GM23338 (cell line): ENCODE measurements at places on chromosomes 6 and 20. TPM values are rescaled to one million over a fixed set of nuclear protein-coding genes. Genes with fewer than 3 reads are reported as not detected.

The MACROD2 gene
- 2.0 and 2.8 TPM in 2 replicates for total RNA-seq

GRCh38 chr6:85422996-85423395, 26.9 kb upstream of the NT5E start:
- DNase-seq: no peak

GRCh38 chr6:144319211-144319610, 34.1 kb downstream of the UTRN start:
- no peak for DNase-seq

DNA sequence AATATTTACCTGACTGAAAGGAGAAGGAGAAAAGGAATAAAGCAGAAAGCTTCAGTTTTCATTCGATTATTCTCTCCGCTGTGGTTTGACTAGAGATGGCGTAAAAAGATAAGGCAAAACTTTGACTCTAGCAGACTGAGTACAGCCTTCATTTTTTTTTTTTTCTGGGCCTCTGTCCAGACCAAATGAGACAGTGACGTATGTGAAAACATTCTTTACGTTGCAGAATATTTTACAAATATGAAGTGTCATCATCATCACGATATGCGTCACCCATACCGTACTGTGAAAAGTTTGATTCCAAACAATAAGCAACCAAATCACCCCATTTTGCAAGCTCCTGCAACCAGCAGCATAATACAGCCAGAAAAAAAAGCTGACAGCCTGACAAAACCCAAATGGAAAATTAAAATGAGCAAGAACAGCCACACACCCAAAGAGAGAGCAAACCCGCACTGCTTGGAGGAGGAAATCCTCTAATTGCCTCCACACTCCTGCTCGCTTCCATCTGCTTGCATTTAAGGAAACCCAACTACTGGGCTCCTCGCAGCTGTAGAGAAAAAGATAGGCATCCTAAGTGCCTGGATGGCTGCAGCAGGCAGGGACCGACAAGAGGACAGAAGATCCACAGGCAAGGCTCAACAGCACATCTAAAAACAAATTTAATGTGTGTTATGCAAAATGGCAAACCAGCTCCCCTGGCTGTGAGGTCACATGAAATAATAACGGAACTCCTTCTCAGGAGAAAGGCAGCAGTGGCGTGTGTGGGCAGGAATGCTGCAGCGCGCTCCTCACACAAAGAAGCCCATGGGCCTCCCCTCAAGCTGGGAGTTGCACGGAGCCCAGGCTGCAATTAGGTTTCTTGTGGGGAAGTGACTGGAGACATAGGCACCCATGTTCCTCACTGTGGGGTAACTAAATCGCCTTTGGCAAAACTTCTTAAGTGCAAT, 113.1 kb downstream of the FYN start:
- DNase-seq: peak; percentile 36

GRCh38 chr20:42688576-42688975, 501.1 kb downstream of the PTPRT start:
- no peak for DNase-seq

GRCh38 chr20:63072231-63072791, 65.5 kb upstream of the BHLHE23 start:
- peak; percentile 49 for DNase-seq

GRCh38 chr6:150409576-150410066, 40.8 kb downstream of the IYD start:
- no peak for DNase-seq

- no peak for DNase-seq
Measured at GRCh38 chr6:119174879-119175817, 96.7 kb upstream of the FAM184A start.

- no peak for DNase-seq
Measured at GRCh38 chr6:52183131-52183713, 3.0 kb upstream of the IL17A start.

The FAM50B gene
- total RNA-seq: 4.3 and 4.4 TPM in 2 replicates

DNA sequence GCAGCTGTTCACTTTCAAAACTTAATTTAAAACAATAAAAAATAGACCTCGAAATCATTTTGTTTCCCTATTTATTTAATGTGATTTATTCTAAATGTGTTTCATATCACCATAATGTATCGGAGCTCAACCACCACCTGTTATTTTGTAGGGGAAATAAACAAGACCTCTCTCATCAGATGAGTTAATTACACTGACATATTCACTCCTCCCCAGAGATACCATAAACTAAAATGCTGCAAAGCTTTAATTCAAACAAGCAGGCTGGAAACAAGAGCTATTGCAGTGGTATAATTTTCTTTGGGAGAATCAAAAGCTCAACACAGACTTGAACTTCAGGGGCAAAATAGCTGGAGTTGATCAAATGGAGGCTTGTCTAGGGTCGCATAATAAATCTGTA, 303.5 kb upstream of the TSHZ2 start:
- DNase-seq: no peak

The TIAM2 gene
- total RNA-seq: 24.4 and 27.8 TPM in 2 replicates

DNA sequence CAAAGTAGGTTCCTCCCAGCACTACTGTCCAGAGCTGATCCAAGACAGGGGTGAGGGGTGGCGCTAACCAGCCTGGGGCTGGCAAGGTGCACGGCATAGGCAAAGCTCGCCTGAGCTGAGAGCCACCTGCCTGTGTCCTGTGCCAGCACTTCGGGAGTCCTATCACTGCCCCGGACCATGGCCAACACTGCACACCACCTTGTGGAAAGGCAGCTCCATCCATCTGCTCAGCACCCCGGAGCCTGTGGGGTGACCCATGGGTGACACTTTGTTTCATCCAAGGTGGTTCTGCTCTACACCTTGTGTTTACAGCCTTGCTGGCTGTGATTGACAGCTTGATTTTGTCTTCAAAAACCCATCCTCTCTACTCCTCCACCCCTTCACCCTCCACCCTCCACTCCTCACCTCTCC, 32.9 kb upstream of the GATA5 start:
- DNase-seq: no peak

DNA sequence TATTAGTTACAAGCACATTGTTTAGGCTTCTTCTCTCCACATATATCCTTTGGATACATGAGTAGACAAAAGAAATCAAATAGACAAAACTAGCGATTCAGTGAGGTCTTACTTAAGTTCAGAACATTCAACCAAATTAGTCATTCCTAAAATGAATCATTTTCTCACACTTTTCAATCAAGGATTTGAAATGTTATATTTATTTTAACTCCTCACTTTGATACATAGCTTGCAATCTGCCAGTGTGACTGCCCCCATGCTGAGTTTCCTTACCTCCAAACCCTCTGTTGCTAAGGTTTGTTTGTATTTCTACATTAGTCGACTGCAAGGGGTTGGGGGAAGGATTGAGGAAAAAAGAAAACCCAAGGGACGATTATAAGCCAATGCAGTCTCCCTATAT, 3.5 kb upstream of the MOXD1 start:
- DNase-seq: peak; percentile 38

DNA sequence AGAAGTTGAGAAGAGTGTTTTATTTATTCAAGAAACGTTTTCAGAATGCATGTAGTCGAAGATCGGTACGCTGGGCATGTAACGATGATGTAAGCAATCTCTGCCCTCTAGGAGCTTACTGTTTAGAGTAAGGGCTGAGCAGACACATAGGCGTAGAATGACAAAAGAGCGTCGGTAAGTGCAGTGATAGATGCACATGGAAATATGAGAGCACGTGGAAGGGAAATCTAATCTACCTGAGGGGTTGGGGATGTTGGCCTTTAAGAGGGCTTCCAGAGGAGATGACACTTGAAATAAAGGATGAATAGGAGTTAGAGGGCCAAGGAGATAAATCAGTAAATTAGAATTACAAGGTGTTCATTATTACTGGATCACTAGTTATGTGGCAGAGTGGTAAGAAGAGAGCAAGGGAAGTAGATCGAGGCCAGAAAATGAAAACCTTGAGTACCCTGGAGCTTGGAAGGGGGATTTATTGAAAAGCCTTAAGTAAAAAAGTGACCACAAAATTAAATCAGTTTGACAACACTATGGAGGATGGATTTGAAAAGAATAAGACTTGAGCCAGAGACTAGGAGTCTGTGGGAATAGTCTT, 782 bp downstream of the TRMT11 start:
- peak; percentile 28 for DNase-seq

The CAP2 gene
- total RNA-seq: 6.7 and 9.4 TPM in 2 replicates

DNA sequence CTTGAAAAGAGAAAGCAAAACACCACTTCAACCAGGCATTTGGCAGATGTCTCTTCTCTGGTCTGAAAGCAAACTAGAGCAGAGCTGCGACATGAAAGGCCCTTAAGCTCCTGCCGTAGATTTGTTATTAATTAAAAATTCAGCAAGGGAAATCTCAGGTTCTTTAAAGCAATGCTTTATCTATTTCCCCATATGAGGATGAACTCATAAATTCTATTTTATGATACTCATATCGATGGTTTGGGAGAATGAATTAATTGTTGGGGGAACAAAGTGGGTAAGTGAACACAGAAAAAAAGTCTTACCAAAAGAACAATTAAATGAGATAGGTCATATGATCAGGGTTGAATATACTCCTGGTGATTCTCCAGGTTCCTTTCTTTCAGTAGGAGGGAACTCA, 464.7 kb upstream of the SLC35B3 start:
- no peak for DNase-seq

GRCh38 chr6:13165502-13166172, 162.7 kb downstream of the TBC1D7 start:
- no peak for DNase-seq

GRCh38 chr6:147421903-147422302, 86.6 kb upstream of the SAMD5 start:
- DNase-seq: no peak

The SYNE1 gene
- total RNA-seq: 9.7 and 13.6 TPM in 2 replicates

DNA sequence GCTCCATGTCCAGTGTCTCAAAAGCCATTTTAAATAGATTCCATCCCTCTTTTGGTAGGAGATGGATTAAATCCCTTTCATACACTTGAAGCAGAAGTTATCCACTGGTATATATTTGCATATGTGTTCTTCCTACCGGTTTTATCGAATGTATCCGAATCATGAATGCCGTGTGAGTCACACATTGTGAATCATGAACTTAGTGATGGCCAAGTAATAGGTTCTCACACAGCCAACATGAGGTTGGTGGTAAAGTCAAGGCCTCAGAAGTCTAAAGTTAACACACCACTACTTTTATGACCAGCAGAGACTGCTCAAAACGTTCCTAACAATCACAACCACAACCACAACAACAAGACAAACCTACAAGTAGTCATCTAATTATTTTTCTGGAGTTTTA, 345.5 kb downstream of the THBS2 start:
- no peak for DNase-seq

DNA sequence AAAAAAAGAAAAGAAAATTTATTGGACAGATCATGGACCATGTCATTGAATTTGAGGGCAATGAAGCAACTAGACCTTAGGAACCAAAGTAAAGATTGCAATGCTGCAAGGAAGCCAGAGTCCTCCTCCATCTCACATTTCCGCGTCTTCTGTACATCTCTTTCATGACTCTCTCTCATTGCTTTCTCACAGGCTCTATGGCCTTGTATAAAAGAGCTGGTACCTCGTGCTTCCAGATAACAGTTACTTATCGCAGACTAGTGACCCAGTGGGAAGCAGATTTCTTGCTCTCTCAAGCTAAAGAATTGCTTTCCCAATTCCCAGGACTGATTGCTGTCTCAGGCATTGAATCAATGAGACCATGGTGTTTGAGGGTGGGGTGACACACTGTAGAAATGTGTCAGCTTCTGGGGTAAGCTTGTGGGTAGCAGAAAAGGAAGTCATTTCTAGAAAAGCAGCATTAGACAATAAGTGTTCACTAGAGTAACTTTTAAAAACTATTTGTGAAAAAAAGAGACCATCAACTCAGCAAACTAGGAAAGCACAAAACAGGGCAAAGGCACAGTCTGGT, 635.3 kb downstream of the UTRN start:
- DNase-seq: no peak

GRCh38 chr6:110307368-110307767, 50.8 kb downstream of the METTL24 start:
- no peak for DNase-seq

- DNase-seq: no peak
Measured at GRCh38 chr6:73774311-73774774, 78.3 kb downstream of the CD109 start.

DNA sequence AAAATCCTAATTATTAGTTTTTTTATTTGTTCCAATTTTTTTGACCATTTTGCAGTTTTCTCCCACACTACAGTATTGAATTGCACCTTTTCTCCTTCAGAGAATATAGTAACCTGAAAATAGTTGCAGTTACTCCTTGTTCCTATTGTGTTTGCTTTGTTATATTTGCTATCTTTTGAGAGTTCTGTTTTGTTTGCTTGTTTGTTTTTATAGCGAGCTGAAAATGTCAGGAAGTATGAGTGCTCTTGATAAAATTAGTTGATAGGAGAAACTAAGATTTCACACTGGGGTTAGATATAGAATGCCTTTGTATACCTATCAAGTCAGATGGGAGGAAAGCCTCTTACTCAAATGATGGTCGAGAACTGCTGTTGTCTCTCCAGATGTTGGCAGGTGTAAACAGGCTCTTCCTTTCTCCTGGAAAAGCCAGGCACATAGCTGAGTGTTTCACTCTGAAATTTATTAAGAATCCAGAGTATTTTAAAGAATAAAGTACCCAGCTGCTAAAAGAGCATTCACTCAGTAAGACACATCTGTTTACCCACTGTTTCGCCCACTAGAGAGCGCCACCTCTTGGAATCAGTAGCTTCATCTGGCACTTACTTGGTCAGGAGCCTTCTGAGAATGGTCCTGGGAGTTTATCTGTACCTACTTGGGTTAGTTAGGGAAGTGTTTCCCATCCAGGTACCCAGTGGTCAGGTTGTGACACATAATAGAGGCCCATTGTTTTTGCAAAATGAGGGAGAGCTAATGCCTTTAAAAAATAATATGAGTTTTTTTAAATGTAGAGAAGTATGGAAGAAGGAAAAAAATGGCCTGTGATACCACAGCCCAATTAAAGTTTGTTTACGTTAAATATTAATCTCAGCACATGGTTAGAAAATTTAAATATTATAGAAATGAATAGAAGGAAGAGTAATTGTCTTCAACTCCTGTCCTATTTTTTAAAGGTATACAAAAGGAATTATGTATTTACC, 11.2 kb downstream of the NT5DC1 start:
- peak; percentile 84 for DNase-seq

DNA sequence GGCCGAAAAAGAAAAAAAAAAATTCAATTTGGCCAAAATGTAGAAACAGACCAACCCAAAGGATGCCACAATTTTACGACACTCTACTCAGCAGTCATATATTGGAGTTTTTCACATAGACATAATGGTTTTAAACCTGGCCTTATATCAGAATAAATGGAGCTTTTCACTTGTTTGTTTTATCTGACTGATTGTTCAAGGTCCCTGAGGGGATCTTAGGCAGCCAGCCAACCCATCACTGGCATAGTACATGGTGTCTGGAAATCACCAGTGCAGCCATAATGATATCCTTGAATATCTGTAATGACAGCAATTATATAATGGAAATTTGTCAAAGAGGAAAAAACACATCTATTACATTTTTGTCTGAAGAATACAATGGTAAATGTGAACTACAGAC, 96.9 kb downstream of the PRSS35 start:
- no peak for DNase-seq
